Hepatic stellate cell (primary cell): ENCODE measurements at places on chromosomes 4 and X.

DNA sequence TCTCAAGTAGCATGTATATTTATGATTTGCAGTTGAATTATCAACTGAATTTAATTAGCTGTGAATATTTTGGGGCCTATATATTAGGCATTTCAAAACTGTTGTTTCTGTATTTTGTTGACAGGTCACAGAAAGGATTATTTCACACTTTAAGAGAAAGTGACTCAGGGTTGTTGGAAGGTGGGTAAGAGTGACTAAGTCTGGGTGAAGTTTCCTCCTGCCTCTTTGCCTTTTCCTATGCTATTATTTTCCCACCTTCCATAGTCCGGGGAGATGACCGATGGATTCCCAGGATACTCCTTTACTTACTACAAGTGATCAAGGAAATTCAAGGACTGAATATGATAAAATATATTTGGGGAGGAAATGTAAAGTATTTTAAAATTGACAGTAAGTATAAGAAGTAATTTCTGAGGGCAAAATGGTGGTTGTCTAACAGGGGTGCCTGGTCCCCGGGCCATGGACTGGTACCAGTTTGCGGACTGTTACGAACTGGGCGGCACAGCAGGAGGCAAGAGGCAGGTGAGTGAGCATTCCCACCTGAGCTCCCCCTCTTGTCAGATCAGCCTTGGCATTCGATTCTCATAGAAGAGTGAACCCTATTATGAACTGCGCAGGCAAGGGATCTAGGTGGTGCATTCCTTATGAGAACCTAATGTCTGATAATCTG lies 175.5 kb upstream of the GPRIN3 start:
- no peak for DNase-seq

GRCh38 chr4:8886612-8887406 lies 15.2 kb upstream of the HMX1 start:
- DNase-seq: no peak

DNA sequence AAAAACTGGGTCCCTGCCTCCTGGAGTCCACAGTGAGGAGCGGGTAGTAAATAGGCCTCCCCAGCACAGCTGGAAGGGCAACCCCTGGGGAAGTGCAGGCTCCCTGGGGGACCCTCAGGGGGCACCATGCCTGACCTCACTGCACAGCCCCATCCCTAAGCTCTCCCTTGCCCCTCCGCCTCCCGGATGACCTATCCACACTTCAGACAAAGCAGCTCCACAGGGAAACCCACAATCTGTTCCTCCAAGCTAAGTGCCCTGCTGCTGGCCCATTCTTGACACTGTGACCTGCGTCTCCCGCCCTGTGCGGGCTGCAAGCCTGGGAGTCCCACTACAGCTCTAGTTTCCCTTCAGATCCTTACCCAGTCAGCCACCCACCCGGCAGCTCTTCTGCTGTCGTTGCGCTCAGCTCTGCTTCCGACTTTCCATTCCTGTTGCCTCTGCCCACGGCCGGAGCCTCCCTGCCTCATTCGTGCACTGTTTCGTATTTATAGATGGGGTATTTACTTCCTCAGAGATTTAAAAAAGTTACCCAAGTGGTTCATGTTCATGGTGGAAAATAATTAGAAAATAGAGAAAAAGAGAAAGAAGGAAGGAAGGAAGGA lies 47.0 kb upstream of the STOX2 start:
- no peak for DNase-seq

DNA sequence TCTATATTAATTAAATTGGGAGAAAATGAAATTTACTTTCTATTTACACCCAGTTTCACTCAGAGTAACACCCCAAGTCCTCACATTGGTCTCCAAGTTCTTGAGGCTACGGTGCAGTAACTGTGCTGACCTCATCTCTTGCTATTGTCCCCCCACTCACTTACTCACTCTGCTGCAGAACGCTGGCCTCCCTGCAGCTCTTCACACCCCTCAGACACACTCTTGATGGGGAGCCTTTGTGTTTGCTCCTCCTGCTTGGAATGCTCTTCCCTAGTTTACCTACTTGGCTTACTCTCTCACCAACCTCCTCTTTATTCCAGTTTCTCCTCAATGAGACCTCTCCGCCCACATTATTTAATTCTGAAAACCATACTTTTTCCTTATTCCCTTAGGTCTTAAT lies 22.2 kb upstream of the SPARCL1 start:
- no peak for DNase-seq

DNA sequence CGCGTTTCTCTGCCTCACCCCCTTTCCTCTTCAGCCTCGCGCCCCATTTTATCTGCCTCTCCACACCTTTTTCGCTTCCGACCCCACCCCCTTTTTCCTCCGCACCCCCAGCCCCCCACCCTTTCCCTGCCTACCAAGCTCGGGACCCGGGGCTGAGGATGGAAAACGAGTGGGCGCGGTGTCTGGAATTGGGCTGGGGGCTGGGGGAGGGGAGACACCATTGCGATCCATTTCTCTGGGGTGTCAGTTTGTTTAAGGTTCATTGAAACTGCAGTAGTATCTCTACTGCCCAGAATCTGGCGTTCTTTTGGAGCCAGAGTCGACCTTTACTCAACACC lies 707 bp downstream of the SLC9A6 start:
- no peak for DNase-seq

GRCh38 chr4:78703079-78703478 lies 73.1 kb upstream of the BMP2K start:
- no peak for DNase-seq

DNA sequence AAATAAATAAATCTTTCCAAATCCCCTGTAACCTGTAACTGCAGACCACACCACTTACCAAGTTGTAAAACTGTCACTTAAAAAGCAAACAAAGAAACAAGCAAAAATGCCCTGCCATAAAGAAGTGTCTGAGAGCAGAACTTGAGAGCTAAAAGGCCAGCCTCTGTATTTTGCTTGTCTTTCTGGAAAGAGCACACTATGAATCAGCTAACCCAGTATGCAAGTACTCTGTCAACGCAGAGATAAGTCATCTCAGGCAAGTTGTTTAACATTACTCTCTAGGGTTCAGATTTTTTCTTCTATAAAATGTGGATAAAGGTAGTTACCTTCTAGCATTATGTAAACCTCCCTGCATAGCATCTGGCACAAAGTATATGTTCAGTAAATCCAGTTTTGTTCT lies 134.8 kb downstream of the HS3ST1 start:
- DNase-seq: no peak

GRCh38 chrX:121227888-121228287 lies 180.5 kb downstream of the GLUD2 start:
- no peak for DNase-seq

GRCh38 chrX:19855700-19856381 lies 31.6 kb downstream of the SH3KBP1 start:
- no peak for DNase-seq

DNA sequence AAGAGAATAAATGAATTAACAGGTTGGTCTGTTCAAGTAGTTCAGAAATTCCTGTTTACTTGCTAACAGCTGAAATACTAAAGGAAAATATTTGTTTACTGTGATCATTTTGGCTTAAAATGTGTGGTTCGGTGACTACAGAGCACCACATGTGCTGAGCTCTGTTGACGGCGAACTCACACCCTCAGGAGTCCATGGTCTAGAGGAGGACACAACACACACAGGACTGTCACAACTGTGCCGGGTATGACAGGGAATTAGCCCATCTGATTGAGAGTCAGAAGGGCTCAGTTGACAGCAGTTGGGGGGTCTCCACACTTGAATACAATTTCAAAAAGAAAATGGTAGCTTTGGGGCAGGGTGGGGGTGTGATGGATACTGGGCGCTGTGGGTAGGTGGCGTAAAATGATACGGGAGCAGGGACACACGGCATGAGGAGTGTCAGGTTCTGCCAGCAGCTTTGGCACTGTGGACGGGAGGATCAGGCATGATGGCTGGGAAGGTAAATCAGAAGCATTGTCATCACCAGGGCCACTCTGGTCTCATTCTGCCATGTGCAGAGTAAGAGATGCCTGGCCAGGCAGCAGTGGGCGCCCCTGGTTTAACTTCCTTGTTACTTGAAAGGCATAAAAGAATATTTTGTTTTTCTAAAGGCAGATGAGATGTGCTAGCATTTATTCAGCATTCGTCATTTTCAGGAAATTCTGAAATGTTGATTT lies 33.3 kb downstream of the CLDN22 start:
- DNase-seq: no peak
